Thymus (tissue), 14 donors: ENCODE measurements at places on chromosomes 16 and 17. TPM values are rescaled to one million over a fixed set of nuclear protein-coding genes. Genes with fewer than 3 reads are reported as not detected.

DNA sequence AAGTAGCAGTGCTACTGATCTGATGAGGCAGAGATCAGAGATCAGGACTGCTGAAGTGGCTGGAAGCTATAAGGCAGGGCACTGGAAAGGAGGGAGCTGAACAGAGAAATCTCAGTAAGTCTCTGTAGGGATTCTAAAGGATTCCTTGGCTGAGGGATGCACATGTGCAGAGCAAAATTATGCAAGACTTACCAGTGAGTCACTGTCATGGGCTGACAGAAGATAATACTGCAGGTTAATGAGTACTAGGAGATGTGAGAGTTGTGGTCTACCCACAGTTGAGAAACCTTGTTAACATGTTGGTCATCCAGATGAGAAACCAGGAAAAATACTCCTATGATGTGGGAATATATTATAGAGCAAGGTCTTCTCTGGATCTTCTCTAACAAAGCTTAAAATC, 378.1 kb downstream of the HAPSTR1 start:
- no peak for DNase-seq

GRCh38 chr16:75383141-75383540, 50.2 kb downstream of the CFDP1 start:
- DNase-seq = no peak

DNA sequence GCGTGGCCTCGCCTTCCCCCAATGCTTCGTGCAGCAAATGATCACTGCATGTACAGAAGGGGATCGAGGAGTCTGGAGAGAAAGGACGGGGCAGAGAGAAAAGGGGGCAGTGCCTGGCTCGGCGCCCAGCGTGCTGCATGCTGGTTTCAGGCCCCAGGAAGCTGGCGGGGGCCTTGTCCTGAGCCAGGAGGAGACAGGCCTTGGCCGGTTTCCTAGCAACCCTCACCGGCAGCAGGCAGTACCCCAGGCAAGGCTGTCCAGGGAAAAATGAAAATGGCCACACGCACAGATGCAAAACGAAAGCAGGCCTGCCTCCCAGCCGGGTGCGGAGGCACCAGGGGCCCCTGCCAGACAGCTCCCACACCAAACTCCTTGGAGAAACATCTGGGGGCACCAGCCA, 126.3 kb downstream of the ZFHX3 start:
- DNase-seq = no peak

DNA sequence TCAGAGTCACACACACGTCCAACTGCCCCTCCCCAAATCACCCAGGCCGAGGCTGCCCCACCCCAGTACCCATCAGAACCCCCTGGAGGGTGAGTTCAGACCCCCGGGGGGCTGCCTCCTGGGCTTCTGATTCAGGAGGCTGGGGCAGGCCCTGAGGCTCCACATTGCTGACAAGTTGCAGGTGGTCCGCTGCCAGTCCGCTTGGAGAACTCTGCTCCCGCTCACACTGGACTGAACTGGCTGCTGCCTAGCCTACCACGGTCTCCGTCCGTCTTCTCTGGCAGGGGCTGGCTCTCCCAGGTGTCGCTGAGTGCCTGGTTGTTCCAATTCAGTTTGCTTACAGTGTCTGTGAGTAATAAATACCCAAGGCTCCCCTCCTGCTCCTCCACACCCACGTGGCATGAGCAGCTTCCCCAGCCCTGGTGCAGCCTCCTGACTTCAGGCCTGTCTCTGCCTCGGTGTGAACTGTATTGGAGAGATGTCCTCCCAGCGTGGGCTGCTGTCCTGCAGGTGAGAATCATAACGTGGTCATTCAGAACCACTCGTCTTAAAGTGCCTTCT, 163.4 kb downstream of the LAT start:
- no peak for DNase-seq

DNA sequence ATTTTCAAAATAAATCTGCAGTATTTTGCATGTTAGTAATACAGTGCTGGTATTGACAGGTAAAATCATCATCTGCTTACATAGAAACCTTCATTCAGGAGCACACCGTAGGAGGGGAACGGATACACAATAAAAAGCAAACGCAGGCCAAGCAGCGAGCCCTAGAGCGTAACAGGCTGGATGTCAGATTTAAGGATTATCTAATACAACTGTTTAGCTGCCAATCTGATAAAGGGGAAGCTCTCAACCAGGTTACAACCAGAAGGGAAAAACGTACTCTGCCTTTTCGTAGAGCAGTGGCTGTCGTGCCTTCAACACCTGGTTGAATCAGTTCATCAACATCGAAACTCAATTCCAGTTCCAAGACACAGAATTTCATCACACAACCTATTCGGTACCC, 16.4 kb upstream of the CUEDC1 start:
- DNase-seq = no peak

DNA sequence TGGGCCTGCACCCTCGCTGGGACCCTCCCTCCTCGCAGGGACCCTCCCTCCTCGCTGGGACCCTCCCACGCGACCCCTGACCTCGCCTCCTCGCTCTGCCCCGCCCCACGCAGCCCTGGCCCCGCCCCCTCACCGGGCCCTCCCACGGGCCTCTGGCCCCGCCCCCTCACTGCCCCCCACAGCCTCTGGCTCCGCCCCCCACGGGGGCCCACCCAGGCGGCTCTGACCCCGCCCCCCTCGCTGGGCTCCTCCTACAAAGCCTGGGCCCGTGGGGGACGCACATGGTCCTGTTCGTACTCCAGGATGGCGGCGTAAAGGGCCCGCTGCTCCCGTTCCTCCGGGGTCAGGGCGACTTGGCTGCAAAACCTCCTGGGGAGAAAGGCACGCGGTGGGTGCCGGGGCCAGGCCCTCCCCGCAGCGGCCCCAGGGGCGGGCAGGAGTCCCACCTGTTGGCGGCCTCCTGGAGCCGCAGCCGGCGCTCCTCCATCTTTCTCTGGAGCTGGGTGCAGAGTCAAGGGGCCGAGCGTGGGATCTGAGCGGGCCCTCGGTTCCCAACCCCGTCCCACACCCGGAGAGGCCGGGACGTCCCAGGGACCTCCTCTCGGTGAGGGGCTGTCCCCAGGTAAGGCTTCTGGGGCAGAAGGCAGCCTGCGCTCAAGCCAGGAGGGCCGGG, 9.0 kb downstream of the VPS9D1 start:
- DNase-seq = peak; percentile 40

DNA sequence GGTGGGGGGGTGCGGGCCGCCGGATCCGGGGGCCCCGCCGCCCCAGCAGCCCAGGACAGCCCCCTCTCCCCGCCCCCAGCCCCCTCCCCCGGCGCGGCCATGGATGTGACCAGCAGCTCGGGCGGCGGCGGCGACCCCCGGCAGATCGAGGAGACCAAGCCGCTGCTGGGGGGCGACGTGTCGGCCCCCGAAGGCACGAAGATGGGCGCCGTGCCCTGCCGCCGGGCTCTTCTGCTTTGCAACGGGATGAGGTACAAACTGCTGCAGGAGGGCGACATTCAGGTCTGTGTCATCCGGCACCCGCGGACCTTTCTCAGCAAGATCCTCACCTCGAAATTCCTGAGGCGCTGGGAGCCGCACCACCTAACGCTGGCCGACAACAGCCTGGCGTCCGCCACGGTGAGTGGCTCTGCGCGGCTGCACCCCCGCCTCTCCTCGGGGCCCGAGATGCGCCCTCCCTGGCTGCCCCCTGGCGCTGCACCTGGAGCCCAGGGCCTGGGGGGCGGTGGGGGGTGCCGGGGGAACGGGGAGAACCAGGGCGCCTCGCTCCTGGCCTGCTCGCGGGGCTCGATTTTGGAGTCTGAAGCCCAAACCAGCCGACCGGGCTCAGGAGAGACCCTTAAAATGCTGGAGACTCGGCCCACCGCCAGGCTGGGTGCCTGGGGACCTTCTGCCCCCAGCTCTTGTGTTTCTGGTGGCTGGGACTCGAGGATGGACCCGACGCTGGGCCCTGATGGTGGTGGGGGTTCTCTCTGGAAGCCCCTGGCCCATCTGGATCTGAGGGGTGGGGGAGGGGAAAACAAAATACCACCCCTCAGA, 744 bp downstream of the CMIP start:
- DNase-seq = no peak

- DNase-seq = no peak
These were observed 420.4 kb downstream of the WWOX start for GRCh38 chr16:78519896-78520295.

GRCh38 chr17:5621026-5621425, 36.7 kb upstream of the NLRP1 start:
- no peak for DNase-seq

- DNase-seq = peak; percentile 93
These were observed at the start of gene ITGAL for GRCh38 chr16:30472328-30472942. Gene ITGAL (plus strand): TSS chr16:30472742. CDS start chr16:30472838, 96 bp downstream.

- no peak for DNase-seq
These were observed 1.2 kb upstream of the ZFPM1 start for GRCh38 chr16:88451586-88452481.

DNA sequence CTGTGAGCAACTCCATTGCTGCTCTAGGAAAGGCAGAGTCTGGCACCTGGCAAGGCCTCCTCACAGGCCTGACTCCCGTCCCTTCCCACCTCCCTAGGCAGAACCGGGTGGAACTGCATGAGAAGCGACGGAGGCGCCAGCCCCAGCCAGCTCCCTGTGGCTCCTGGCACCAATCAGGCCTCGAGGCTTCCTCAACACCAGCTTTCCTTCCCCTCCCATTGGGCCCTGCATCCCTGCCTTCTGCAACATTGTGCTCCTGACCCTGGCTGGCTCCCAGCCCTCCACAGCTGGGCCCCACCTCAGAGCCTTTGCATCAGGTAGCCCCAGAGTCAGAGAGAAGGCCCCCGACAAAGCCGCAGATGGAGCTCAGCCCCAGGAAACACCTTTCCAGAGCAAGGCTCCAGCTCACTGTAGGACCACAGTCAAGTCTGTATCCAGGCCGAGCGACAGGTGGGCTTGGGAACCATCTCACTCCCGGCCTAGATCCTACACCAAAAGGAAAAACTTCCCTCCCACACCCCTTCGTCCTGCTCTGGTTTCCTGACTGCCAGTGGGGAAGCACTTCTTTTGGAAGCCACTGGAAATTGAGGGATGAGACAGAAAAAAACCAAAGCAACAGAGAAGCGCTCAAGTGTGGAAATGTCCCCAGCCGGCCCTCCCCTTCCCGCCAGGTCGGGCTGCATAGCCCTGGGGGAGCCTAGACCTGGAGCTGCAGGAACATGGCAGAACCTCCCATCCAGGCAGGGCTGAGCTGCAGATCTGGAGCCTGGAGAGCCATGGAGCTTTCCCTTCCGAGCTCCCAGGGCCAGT, 31.0 kb downstream of the LRRC75A start:
- no peak for DNase-seq

OR3A3 gene
- total RNA-seq = not detected

DNA sequence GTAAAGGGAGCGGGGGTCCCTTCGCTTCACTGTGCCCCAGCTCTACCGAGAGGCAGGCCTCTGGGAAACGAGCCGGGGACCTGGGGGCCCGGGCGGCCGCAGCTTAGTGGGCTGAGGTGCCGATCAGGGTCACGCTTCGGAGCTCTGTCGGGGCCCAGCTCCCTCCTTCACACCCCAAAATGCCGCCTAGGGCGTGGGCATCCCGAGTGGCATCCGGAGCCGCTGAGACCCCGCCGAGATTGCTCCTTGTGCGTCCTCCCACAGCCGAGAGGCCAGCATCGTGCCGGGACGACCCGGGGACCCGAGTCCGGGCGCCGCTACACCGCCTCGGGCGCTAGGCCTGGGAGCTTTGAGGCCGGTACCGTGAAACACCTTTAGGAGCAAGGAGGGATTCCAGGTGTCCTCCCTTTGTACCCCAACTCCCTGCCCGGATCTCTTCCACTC, 1.3 kb downstream of the SALL1 start:
- DNase-seq = no peak

DNA sequence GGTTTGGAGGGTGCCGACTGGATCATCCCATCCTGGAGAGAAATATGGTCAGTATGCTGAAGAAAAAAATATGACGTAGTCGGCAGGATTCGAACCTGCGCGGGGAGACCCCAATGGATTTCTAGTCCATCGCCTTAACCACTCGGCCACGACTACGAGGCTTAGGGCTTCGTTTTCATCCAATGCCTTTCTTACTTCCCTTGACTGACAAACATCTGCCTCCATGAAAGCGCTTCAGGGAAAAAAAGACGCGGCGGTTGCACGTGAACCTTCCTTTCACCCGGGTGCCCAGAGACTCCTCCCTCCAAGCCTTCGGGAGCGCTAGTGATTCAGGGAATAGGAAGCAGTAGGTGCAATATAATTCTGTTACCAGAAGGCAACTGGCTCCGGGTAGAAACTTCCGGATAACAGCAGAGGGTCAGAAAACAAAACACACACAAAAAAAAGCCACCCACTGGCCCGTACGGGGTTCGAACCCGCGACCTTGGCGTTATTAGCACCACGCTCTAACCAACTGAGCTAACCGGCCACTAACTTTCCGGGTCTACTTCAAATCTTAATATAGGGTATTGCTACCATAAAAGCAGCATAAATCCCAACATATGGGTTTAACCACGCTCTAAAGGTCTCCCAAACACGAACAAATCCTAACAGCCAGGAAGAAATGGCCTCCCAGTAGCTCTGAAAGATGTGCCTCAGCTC, 16.3 kb upstream of the AURKB start:
- no peak for DNase-seq

WIPF2 gene
- 2.9 TPM for total RNA-seq

DNA sequence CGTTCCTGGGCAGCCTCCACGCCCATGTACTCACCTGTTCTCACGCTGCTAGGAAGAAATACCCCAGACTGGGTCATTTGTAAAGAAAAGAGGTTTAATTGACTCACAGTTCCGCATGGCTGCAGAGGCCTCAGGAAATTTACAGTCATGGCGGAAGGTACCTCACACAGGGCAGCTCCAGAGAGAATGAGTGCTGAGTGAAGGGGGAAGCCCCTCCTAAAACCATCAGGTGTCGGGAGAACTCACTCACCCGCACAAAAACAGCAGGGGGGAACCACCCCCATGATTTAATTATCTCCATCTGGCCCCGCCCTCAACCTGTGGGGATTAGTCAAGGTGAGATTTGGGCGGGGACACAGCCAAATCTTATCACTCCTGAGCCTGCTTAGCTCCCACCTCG, 18.2 kb downstream of the RAB40C start:
- DNase-seq = no peak
